ENCODE measurements at places on chromosomes 2 and 18.

- DNase-seq = no peak
Measured at GRCh38 chr2:19879120-19879519, 22.7 kb downstream of the TTC32 start.

DNA sequence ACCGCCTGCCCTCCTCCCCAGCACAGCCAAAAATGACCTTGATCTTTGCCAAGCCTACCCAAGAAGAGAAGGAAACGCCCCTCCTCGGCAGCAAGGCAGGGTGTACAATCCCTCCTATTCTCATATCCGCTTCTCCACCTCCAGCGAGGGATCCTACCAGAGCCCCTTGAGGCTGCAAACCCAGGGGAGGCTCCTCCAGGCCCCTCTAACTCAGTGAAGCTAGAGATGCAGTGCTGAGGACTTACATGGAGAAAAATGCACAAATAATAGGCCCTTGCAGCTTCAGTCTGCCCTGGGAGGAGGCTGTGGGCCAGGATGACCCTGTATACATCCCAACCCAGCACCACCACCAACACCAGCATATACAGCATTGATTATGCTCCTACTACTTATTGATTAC lies 46.9 kb upstream of the POMC start:
- DNase-seq = no peak

DNA sequence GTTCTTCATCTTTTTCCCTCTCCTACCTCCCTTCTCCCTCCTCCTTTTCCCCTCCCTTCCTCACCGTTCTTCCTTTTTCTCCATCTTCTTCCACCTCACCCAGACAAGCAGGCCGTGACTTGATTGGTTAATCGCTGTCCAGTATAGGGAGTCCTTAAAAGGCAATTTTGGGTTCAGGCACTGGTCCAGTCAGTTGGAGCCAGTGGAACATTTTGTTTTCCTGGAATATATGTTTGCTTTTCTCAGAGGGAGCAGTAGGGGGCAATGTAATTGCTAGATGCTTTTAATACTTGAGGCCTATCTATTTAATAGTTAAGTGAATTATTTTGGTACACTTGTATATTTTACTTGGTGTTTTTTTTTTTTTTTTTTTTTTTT lies 15.0 kb downstream of the ELAC1 start:
- DNase-seq = no peak

GRCh38 chr2:85255456-85255812 lies 72.4 kb downstream of the TGOLN2 start:
- no peak for DNase-seq

DNA sequence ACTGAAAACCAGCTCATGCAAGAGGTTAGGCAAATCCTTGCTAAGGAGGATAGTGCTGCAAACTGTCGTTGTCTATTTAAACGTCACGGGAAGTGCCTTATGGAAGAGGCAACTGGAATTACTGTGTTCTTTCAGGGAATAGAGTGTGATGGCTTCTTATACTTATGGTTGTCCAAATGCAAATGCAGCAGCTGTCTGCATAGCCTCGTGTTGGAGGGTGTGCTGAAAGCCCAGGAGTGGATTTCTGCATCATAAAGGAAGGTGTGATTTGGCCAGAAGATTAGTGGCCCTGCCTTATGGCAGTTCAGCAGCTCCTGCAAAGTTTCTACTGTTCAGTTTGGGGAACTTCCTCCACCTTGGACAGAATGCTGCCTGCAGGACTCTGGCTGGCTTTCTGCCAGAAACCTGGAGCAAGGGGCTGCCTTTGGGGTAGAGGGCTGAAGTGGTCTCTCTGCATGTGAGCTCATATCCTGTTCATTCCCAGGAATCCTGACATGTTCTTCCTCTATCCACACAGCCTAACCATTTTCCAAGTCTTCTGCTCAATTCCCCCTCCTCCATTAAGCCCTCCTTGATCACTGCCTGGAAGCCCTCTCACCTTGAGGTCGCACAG lies 321.2 kb upstream of the CXCR4 start:
- DNase-seq = no peak

GRCh38 chr2:45435316-45435715 lies 175.8 kb downstream of the SRBD1 start:
- DNase-seq = no peak

GRCh38 chr2:197079832-197080555 lies 153.5 kb upstream of the PGAP1 start:
- no peak for DNase-seq

DNA sequence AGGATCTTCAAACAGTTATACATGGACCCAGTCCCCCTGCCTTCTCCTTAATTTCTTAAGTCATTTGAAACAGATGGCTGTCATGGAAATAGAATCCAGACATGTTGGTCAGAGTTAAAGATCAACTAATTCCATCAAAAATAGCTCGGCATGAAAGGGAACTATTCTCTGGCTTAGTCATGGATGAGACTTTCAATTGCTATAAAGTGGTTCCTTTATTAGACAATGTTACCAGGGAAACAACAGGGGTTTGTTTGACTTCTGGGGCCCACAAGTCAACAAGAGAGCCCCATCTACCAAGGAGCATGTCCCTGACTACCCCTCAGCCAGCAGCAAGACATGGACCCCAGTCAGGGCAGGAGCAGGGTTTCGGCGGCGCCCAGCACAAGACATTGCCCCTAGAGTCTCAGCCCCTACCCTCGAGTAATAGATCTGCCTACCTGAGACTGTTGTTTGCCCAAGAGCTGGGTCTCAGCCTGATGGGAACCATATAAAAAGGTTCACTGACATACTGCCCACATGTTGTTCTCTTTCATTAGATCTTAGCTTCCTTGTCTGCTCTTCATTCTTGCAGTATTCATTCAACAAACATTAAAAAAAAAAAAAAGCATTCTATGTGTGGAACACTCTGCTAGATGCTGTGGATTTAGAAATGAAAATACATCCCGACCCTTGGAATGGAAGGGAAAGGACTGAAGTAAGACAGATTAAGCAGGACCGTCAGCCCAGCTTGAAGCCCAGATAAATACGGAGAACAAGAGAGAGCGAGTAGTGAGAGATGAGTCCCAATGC lies 4.6 kb downstream of the TTR start:
- DNase-seq = no peak

DNA sequence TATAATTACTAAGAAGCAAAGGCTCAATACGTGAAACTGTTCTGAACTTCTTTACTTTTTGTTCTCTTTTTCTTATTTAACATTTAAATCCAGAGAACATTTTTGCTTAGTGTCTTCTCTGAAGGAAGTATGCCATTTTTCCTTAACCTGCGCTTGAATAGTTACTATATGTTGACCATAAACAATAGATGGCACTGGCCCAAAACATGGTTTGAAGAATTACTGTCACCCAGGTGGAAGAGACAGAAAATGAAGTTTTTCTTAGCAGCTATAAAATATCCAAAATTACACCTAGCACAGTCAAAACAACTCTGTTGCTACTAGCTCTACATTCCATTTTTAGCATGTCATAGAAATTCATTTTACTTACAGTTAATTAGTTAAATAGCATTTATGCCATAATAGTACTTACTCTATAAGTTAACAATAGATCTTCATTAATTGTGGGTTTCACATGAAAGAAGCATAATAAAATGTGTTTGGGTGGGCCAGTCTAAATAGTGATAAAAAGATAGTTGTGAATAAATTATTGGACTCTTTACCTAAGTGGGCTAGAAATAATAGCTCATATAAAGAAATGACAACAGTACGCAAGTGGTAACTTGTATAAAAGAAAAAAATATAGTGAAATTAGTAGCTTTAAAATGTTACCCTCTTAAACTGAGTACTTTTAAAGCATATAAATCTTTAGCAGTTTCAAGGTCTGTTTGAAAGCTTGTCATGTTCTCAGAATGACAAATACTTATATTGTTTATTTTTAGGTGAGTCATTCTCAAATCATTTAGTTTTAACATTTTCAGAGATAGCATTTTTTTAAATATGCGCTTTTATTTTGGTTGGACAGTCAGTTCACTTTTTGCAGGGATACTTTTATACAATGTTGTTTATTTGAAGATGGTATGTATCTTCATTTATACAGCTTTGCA lies 3.7 kb downstream of the ETAA1 start:
- DNase-seq = no peak

GRCh38 chr2:23414871-23415270 lies 29.9 kb downstream of the KLHL29 start:
- DNase-seq = no peak

- DNase-seq = no peak
Measured at GRCh38 chr2:109447251-109447661, 166.5 kb downstream of the SEPTIN10 start.

DNA sequence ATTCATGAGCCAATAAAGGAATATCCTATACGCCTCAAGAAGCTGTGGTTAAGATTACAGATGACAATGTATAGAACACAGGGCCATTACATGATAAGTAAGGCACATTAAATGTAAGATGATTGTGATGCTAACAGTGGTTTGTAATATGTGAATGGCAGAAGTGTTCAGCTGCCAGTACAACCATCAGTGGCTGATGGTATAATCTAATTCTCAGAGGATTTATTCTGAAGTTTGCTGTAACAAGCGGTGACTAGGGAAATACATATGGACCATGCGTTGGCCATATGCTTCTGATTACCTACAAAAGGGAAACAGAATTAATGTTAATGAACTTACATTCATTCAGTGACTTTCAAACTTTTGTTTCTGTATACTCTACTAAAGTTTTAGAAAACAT lies 750.8 kb upstream of the KLHL29 start:
- no peak for DNase-seq

DNA sequence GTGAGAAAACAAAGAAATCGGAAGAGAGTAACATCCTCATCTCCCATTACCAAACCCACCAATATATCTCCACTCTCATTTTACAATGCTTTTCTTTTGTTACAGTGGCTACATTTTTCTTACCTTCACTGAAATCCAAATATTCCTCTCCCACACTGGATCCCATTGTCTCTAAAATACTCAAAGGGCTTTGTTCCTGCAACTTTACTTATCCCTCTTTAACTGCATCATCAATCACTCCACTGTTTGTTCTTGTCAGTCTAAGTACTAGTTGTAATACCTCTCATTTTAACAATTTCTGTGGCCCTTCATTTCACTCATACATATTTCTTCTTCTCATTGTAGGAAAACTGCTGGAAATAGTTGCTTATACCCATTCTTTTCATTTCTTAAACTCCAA lies 464.2 kb upstream of the PIK3C3 start:
- no peak for DNase-seq

- DNase-seq = no peak
Measured at GRCh38 chr2:179800776-179801175, 60.6 kb downstream of the ZNF385B start.

DNA sequence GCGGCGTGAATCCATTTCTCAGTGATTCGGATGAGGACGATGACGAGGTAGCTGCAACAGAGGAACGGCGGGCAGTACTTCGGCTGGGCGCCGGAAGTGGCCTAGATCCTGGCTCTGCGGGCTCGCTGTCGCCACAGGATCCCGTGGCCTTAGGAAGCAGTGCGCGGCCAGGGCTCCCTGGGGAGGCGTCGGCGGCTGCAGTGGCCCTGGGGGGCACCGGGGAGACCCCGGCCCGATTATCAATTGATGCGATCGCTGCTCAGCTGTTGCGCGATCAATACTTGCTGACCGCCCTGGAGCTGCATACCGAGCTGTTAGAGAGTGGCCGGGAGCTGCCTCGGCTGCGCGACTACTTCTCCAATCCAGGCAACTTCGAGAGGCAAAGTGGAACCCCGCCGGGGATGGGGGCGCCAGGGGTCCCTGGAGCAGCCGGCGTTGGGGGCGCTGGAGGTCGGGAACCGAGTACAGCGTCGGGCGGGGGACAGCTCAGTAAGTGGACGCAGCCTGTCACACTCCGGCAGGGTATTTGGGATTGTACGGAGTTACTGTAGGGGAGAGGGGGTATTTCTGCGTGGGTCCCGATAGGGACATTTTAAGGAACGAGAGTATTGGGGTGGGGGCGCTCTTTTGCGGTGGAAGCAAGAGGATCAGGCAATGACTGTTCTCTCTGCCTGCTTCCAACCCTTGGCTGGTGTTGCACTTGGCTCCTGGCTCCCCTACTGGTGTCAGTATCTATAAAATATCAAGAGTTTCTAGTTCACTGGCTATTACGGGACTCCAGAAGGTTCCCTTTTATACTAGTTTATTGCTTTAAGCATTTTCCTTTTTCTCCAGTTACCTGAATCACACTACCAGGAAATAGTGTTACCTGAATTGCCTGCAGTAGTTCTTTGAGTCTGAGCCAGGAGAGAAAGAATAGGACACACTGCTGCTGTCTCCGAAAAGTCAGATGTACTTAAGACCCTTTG lies 772 bp downstream of the RELCH start:
- DNase-seq = no peak

- DNase-seq = no peak
Measured at GRCh38 chr2:240344904-240345303, 90.6 kb upstream of the GPC1 start.

Data from hippocampal formation (tissue), 2 donors.